ENCODE measurements at places on chromosomes 6 and 20.
A peak's percentile ranks its signal among the peaks of the same experiment; 100 is the strongest.

DNA sequence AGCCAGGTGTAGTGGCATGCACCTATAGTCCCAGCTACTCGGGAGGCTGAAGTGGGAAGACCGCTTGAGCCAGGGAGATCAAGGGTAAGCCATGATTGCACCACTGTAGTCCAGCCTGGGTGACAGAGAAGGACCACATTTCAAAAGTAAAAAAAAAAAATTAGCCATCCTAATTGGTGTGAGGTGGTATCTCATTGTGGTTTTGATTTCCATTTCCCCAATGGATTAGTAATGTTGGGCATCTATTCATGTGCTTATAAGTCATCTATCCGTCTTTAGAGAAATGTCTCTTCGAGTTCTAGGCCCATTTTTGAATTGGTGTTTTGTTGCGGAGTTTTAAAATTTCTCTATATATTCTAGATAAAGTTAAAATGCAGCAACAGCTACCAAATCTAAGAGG, 21.7 kb downstream of the ABHD12 start:
- DNase-seq = no peak

DNA sequence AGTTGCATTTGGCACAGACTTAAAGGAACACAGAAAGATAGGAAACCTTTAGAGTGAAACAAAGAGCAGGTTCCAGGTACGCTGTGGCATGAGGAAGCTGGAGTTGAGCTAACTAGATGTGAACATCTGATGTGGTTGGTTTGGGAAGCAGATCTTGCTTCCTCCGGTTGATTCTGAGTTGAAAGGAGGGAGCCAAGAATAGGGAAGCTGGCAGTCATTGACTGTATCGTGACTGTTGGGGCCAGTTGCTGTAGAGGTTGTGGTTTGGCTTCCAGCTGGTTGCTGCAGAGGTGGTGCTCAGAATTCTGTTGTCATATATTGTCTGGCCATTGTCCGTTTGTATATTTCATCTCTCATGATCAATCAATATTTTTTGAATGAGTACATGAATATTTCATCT, 325.9 kb downstream of the PLCB1 start:
- no peak for DNase-seq

DNA sequence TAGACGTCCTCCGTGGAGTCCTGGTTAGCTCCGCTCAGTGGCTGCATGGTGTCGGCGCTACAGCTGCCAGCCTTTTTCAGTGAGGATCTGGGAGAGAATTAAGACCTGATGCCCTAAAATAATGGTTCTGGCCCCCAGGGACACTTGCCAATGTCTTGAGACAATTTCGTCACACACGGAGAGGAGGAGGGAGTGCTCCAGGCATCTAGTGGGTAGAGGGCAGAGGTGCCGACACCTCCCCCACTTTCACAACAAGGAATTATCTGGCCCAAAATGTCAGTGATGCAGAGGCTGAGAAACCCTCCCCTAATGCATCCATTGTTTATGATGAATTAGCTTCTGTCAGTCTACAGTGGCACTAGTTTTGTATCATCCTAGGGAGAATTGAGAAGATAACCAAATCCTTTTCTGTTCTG, 24.4 kb downstream of the TMEM181 start:
- DNase-seq = no peak

GRCh38 chr6:16163066-16163465, 34.2 kb downstream of the MYLIP start:
- no peak for DNase-seq

DNA sequence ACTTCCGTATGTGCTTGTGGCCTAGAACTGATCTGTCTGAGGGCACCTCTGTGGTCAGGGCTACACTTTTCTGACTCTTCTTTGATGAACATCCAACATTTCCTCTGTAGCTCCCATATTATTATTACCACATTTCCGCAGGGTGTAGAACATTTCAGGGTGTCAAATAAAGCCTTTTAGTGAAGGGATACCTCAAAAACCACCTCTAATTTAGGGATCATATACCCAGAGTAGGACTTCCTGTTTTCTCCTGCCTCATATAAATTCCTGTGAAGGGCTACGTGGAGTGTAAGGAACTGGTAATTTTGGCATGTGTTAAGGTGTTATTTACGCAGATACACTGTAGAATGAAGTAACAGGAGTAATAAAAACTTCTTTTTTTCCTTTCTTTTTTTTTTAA, 5.5 kb upstream of the MUC22 start:
- DNase-seq = no peak

- DNase-seq = no peak
Observed at GRCh38 chr6:135320721-135321621, 139.9 kb downstream of the MYB start.

DNA sequence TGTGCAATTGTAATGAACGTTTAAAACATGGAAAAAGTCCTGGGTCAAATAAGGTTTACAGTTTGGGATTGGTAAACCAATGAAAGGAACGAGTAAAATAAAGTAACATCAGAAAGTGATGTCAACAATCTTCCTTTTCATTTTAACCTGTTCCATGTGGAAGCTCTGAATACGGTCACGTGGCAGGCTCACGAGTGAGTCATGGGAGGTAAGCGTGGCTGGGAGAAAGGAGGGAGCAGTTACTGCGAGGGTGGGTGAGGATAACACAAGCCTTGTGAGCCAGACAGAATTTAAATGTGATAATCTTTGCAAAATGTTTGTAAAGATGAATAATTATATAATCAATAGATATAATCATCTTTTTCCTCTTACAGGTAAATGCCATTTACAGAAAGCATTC, 171.3 kb upstream of the HDAC2 start:
- DNase-seq = no peak

GRCh38 chr6:100464903-100465700, at the start of gene SIM1:
Gene SIM1 (minus strand): TSS chr6:100464921. CDS start chr6:100463468, 1,453 bp downstream.
- peak; percentile 82 for DNase-seq

DNA sequence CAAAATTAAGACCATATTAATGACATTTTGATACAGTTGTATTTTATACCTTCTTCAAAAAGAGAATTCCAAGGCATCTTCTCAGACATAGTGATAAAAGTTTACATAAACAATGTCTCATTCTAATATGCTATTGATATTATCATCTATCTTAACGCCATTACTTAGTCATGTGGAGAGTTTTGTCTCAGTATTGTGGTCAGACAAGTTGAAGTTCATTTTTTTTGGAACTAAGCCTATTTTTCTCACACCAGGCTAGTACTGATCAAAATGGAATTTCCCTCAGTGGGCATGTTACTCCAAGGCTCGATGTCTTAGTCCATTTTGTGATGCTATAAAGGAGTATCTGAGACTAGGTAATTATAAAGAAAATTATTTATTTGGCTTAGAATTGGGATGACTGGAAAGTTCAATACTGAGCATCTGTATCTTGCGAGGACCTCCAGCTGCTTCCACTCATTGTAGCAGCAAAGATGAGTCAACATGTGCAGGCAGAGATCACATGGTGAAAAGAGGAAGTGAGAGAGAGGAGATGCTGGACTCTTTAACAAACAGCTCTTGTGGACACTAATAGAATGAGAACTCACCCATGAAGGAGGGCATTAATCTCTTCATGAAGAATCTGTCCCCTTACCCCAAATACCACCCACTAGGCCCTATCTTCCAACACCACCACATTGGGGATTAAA, 825.5 kb upstream of the MANEA start:
- DNase-seq = no peak

All from BJ (cell line).